CD4-positive, alpha-beta T cell treated with Interleukin-1 beta for 1 hour (primary cell): ENCODE measurements at places on chromosomes 4 and X.
A peak's percentile ranks its signal among the peaks of the same experiment; 100 is the strongest.

DNA sequence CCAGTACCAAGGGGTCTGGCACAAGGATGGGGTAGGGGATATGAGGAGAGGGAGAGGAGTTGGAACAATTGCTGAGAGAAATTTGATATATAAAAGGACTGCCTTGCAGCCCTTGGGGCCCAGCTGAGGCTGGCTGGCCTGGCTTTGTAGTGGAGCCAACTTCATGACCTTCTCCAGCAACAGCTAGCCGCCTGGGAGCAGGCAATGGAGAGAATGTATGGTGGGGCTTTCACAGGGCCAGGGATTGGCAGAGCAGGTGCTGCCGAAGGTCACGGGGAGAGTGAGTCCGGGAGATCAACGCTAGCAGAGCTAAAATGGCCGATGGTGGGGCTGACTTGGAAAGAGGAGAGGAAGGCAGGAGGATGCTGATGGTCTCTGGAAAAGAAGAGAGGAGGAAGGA, 120.4 kb upstream of the SMIM10 start:
- no peak for DNase-seq

- peak; percentile 72 for DNase-seq
Measured at GRCh38 chr4:103008875-103009729, 10.4 kb downstream of the SLC9B1 start.

- no peak for DNase-seq
Measured at GRCh38 chrX:24301060-24301459, 12.8 kb downstream of the SUPT20HL2 start.

GRCh38 chr4:51836549-51836948, 6.4 kb upstream of the DCUN1D4 start:
- no peak for DNase-seq

DNA sequence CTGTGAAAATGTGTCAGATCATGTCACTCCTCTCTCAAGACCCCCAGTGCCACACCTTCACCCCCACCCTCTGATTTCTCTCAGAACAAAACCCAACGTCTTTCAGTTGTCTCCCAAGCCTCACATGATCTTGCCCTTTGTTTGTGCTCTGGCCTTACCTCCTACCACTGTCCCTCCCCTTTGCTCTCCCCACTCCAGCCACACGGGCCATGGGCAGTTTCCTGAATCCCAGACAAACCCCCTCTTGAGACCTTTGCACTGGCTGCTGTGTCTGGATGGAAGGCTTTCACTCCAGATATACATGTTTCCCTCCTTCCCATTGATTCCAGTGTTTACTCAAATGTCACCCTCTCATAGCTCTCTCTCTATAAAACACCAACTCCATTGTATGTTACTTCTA, 3.6 kb upstream of the CENPE start:
- no peak for DNase-seq

DNA sequence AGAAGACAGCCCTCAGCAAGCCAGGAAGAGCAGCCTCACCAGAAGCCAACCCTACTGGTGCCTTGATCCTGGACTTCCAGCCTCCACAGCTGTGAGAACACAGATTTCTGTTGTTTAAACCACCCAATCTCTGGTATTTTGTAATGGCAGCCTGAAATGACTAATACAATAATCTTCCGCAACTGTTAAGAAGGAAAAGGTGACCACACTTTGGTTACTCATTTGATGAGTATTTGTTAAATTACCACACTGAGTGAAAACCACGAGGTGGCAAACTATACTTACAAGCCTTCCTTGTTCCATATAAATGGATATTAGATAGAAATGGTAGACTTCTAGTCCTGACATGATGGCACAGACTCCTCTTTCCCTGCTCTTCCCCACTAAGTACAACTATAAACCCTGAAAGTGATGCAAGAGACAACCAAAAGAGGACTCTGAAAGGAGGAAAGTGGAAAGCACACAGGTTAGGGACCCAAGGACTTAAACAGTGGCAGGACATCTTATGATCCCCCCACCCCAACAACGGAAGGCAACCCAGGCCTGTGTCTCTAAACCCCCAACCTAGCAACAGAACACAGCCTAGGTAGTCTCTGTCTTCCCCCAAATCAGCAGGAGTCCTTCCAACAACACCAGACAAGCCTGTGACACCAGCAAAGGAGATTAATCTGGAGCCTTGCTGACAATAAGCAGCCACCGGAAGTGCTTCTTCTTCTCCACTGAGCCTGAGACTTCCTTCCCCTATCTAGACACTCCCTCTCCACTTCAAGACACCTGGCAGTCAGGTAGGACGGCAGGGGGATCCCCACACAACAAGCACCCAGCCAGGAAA, 12.3 kb downstream of the ZNF182 start:
- DNase-seq: no peak

GRCh38 chrX:110204986-110205385, 112.9 kb downstream of the AMMECR1 start:
- no peak for DNase-seq

GRCh38 chr4:139743027-139743426, 77.4 kb downstream of the MGST2 start:
- DNase-seq: no peak

- DNase-seq: no peak
Measured at GRCh38 chr4:156201050-156201449, 247.4 kb upstream of the CTSO start.

DNA sequence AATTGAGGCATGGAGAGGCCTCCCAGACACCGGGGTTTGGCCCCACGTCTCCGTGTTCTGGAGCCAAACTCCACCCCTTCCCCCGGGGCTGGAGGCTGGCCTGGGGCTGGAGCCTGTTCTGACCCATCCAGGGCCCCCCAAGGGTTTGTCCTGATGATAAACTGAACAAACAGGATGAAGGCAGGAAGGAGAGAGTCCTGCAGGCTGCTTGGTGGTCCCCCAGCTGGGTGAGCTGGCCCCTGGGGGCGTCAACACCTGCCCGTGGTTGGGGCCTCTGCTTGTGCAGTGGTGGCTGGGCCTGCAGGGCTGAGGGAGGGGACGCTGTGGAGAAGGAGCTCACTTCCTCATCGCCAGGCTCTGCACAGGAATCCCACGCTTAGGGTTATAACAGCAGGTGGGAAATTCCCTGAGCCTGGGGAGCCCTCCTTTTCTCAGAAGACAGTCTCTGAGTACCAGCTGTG, 2.3 kb downstream of the SH3TC1 start:
- DNase-seq: peak; percentile 69

GRCh38 chr4:146916479-146917076, 29.1 kb downstream of the TTC29 start:
- peak; percentile 31 for DNase-seq

DNA sequence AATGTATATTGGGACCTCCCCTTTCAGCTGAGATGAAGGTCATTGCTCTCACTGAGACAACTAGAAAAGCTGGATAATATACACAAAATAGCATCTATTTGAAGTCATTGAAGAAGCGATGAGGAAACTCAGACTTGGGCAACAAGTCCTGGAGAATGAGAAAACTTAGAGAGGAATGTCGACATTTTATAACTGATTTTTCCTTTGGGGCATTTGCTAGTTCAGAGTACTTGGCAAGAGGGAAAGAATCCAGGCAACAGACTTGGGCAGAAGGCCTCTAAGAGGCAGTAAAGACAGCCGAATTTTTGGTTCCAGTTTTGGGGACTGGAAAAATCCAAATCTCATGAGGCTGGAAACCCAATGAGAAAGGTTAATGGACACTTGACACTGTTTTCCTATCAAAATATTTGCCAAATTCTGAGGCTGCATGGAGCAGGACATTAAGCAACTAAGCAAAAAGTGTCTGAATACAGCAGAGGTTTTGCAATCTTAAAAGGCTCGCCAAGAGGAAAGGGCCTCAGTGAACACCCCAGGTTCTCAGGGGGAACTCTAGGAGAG, 21.0 kb upstream of the ANXA5 start:
- DNase-seq: no peak

DNA sequence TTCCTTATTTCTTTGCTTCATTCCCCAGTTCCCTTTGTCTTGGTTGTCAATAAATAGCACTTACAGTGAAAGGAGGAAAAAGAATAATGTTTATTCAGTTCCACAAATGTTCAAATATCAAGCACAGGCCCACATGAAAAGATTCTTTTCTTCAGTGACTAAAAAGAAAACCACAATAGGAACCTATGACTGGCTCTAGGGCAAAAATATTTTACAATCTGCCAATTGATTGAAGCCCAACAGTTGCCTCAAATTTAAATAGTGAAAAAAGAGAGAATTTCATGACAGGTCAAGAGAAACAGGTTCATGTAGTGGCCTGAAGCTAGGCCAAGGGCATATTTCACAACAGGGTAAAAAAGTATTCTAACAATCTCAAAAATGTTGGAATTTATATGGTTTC, 553.8 kb downstream of the CENPC start:
- no peak for DNase-seq

DNA sequence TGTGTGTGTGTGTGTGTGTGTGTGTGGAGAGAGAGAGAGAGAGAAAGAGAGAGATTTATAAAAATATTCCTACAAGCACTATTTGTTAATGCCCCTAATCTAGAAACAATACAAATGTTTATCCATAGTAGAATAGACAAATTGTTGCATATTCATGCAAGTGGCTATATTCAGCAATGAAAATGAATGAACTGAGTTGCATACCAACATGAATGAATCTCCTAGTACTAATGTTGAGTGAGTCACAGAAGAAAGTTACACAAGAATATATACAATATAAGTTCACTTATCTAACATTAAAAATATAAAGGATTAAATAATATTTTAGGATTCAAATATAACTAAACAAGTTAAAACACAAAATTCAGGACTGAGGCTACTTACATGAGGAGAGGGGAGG, 456.8 kb upstream of the AMOT start:
- DNase-seq: no peak
